NCI-H526 treated with DMSO at 0.1 percent for 48 hours (cell line): ENCODE measurements at places on chromosomes 5 and 9.

GRCh38 chr5:157520911-157521703, 54.5 kb downstream of the ADAM19 start:
- DNase-seq, result no peak

- DNase-seq, result no peak
These were observed 20.5 kb upstream of the GLRX start for GRCh38 chr5:95842854-95843544.

- DNase-seq, result no peak
These were observed at the start of gene DND1 for GRCh38 chr5:140673187-140673976. TSS of gene DND1 (minus strand) at chr5:140673576. CDS start at chr5:140673542, 34 bp downstream.

GRCh38 chr9:34417734-34418133, 40.6 kb downstream of the FAM219A start:
- no peak for DNase-seq

DNA sequence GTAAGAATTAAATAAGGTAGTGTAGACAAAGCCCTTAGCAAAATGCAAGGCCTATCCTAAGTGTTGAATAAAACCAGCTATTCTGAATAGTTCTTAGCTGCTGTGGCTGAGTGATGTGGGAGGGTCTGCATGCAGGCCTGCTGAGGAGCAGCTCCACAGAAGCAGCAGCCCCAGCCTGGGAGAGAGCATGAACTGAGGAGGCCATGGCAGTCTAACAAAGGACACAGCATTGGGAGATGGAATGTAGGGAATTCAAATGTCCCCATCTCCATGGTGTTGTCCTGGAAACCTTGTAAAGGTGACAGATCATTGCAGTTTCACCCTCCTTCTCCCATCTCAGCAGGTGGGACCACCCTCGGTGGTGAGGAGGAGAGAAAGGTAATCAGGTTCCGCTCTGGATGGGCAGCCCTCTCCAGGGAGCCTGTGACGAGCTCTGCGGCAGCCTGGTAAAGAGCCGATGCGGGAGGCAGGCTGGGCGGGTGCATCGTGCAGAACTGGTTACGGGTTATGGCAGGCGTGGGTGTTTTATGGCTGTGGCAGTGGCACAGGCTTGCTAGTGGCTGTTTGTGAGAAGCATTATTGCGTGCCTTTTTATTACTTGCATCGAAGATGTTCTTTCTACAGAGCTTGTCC, 199.9 kb upstream of the GLRA1 start:
- DNase-seq, result no peak

- DNase-seq, result no peak
These were observed 92.6 kb downstream of the DPYSL3 start for GRCh38 chr5:147417135-147417813.
